ENCODE measurements at places on chromosomes 5 and 9.
A peak's percentile ranks its signal among the peaks of the same experiment; 100 is the strongest.

DNA sequence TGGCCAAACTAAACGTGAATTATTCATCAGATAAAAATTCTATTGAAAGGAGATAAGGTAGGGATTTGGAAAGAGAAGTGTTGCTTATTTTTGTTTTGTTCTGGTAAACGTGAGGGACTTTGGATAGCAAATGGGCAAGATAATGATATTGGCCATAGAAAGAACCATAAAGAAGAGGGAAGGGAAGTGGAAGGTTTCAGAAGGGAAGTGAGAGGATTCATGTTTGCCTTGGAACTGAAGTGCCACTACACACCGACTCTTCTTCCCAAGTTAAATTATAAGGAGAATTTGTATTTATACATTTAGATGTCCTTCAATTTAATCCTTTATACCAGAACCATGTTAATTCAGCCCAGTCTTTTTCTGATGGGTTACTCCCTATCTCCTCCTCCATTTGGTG, 42.1 kb upstream of the TAF11L2 start:
- DNase-seq, result no peak
- H3K36me3 ChIP-seq, result no peaks in the 10 kb centered on the region
- no peaks in the 10 kb centered on the region for H3K4me1 ChIP-seq
- no peaks in the 10 kb centered on the region for H3K27me3 ChIP-seq
- no peak overlapping the region for H3K4me3 ChIP-seq

DNA sequence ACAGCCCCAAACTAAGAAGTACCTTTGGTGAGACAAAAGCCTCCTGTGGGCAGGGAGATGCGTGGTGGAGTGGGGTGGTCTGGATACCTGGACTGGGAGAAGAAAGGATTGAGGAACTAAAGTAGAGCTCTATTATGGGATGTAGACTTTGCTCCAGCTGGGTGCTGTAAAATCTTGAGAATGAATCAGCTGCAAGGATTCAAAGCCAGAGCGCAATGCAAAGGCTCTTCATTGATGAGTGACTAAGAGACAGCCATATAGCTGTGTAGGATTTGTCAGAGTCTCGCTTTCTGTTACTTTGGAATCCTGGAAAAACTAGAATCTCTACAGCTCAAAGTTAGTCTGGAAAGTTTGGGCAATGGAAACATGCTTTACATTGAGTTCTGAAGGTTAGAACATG, 159.9 kb downstream of the TAF11L14 start:
- H3K27ac ChIP-seq, result no peak overlapping the region
- H3K27me3 ChIP-seq, result no peaks in the 10 kb centered on the region
- DNase-seq, result peak; percentile 16
- peaks cover 16% of the 10 kb centered on the region for H3K4me1 ChIP-seq

GRCh38 chr9:6645355-6646292, at the start of gene GLDC:
TSS of gene GLDC (minus strand) at chr9:6645729. CDS start at chr9:6645499, 230 bp downstream.
- peak; percentile 87 for DNase-seq
- H3K36me3 ChIP-seq, result no peaks in the 10 kb centered on the region
- no peak within 1 kb of the TSS for H3K27ac ChIP-seq
- H3K4me1 ChIP-seq, result 0 out of 2 replicates have a peak, but pooled peaks cover 6% of the 10 kb centered on the region
- H3K27me3 ChIP-seq, result no peaks in the 10 kb centered on the region
- H3K4me3 ChIP-seq, result peak within 1 kb of the TSS; percentile 88

DNA sequence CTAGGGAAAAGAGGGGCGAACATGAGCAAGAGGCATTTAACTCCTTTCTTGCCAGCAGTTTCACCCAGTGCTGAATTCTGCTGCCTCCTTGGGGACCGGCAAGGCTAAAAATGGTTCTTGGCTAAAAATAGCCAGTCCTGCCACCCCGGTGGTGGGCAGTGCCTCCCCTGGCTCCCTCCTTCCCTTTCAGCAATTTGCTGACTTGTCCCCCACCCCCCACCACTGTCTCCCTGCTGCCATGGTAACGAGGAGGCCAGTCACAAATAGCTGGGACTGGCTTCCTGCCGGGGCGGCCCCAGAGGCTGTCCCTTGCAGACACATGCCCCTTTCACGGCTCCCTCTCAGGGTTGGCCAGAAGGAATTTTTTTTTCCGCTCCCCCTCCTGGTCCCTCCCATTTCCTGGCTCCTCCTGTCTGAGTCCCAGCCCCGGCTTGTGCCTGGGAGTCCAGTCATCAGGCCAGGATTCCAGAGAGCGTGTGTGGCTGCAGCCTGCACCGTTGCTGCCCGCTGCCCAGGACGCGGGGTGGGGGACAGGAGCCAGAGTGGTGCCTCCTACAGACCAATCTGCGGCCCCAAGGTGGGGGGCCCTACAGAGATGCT, 130.3 kb downstream of the RGS3 start:
- H3K27me3 ChIP-seq, result no peaks in the 10 kb centered on the region
- no peaks in the 10 kb centered on the region for H3K4me1 ChIP-seq
- no peaks in the 10 kb centered on the region for H3K36me3 ChIP-seq
- peak; percentile 52 for DNase-seq
- no peak overlapping the region for H3K27ac ChIP-seq
- H3K4me3 ChIP-seq, result no peak overlapping the region

Data from PC-3 (cell line).